ENCODE measurements at places on chromosomes 7 and 10.

DNA sequence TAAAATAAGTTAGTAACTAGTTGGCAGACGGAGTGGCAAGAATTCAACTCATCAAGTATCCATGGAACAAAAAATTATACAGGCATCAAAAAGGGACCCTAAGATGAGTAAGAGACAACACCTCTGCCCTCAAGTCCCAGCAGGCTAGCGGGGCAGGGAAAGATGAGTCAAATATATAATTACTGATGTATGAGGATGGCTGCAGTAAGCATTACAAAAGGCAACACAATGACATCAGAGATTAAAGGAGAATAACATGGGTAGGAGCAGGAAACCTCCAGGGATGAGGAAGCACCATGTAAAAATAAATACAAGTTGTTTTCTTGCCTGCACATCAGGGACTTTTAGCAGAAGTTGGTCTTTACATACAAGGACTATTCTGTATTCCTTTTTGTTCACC, 49.4 kb downstream of the SCRN1 start:
- DNase-seq = no peak

DNA sequence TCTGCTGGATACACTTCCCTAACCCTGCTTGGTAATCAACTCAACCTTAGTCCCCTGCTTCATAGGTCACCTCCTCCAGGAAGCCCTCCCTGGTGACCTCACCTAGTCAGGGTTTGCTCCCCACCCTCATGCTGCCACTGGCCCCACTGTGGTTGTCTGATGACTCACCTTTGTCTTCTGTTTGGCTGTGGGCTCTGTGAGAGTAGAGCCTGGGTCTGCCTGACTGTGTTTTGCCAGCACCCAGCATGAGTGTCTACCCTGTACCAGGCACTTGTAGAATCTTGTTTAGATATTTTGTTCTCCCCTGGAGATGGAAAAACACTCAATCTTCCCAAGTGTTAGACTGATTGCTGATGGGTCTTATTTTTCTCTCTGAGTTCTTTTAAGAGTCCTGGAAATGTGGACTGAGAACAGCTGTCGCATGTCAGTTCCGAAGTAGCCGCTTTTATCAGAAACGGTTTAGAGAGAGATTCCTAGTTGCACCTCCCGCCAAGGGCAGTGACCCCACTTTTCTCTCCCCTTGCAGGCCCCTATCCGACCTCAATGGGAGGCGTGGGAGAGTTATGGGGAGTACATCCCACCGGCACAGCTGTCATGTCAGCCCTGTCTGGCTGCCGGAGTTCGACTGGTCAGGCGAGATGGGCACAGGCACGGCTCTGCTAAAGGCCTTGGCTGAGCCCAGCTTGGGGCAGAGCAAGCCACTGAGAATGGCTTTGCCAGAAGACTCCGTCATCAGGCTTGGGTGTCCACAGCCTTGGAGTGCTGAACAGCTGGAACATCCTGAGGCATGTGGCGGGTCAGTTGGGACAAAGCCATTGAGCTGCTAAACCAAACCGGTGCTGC, 134.3 kb downstream of the GRK5 start:
- DNase-seq = peak; percentile 53

DNA sequence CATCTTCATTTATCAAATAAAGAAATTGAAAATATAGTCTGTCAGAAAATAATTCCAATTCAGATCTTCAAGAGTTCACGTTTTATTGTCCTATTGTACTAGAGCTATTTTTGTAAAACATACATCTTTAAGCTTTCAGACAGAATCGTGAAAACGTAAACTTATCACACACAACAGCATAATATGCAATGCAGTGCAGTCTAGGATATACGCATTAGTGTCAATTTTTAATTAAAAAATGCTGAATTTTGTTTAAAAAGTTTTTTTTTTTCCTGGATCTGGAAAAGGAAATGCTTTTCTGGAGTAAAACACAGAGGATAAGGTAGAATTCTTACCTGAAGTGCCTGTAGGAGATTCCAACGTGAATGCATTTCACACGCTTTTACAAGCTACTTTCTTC, 458.2 kb upstream of the KLF6 start:
- DNase-seq = no peak

DNA sequence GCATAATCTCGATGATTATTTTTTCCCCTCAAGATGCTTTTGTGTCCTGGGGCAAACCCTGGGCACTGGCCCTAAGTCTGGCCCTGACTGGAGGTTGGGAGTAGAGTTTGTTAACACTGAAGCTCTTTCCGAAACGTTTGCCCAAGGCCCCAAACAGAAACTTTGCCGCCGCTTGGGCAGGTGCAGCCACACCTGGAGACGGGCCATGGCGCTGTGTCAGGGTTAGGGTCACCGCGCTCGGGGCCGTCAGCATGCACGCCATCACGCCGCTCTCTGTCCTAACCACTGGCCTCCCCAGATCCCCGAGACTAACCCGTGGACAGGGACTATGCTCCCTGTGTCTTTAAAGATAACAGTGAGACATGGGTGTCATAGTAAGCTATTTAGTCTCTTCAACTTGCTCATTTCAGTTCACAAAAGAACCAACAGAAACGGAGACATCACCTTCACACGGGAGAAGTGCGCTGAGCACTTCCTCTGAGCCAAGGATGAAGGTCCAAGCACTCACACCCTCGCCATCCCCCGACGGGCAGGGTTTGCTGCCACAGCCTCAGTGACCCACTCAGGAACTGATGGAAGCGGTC, 85.3 kb upstream of the DIP2C start:
- DNase-seq = no peak

GRCh38 chr10:5461203-5461588, 38.2 kb downstream of the CALML5 start:
- DNase-seq = no peak

DNA sequence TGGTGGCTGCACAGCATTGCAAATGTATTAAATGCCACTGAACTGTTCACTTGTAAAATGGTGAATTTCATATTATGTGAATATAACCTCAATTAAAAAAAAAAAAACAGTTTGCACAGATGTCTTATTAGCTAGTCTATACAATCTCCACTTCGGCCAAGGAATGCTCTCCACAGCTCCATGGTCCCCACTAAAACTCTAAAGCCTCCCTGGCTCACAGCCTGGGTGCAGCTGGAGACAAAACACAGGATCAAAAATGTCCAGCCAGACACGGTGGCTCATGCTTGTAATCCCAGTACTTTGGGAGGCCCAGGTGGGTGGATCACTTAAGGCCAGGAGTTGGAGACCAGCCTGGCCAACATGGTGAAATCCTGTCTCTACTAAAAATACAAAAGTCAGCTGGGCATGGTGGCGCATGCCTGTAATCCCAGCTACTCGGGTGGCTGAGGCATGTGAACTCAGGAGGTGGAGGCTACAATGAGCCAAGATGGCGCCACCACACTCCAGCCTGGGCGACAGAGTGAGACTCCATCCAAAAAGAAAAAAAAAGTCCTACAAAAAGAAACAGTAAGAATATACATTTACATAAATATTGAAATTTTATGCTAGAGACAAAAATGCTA, 66.0 kb downstream of the SRPK2 start:
- no peak for DNase-seq

- no peak for DNase-seq
Observed at GRCh38 chr7:149071641-149072437, 18.7 kb downstream of the ZNF786 start.

DNA sequence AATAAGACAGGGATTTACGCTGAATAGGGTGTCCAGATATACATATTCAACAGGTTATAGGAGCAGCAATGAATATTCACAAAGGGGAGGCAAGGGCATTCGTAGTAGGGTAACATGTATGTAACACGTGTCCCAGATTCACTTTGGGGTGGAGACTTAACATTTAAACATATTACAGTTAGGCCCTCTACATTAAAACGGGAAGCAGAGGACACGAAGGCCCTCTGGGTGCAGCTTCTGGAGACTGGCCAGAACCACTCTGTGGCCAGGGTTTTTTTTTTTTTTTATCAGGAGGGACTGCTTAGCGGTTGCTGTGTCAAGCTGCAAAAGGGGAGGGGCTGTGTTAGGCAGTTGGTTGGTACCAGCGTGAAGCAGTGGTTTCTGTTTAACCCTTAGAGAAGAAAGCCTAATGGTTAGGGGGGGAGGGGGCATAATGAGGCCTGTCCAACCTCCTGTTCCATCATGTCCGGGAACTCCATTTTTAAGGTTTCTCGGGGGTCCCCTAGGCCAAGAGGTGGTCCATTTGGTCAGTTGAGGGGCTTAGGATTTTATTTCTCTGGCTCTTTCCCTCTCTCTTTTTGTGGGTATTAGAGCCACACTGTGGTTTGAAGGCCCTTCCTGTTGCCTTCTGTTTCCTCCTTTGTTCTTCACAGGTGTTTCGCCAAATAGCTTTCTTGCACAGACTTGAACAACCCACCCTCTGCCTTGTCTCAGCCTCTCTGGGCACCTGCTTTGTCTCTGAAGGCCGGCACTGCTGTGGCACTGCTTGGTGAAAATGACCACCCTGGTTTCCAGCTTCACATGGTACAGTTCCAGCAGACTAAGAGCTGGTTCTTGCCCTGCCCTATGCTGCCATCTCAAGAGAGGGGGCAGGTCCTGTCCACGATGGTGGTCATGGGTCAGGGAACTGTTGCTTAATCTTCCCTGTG, 26.4 kb downstream of the PRF1 start:
- no peak for DNase-seq

DNA sequence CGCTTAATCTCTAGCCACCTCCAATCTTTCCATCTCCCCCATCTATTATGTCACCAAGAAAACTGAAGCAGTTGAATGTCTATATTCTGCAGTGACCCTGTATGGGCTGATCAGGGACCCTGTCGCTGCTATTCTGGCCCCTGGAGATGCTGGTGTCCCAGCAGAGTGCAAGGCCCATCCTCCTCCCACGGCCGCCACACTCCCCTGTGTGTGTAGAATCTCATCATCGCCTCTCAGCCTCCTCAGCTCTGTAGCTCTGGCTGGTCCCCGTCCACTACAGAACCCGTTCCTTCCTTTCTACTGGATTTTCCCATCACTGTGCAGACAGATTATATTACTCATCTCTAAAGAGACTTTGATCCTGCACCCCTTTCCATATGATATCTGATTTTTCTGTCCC, 235.8 kb upstream of the PFKP start:
- no peak for DNase-seq

DNA sequence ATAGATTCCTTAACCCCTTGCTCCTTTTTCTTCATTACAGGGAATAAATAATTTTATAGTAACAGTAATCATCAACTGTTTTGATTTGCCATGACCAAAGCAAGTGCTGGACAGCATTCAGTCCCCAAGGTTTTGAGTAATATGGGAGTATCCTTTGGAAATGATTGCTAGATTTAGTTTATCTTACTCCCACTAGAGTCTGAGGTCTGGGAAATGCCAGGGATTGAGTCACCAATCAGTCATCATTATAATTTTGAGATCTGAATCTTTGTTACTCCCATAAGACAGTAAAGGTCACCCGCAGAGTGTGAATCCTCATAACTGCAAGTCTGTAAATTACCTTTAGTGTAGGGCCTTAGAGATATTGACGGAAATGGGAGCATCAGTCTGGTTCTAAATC, 133.7 kb upstream of the SEMA3E start:
- DNase-seq = no peak
